T follicular helper cell (primary cell): ENCODE measurements at places on chromosomes 11 and 22.

- no peak for DNase-seq
These were observed 33.2 kb downstream of the ANKK1 start for GRCh38 chr11:113420808-113421207.

- no peak for DNase-seq
These were observed 12.4 kb upstream of the MAPK11 start for GRCh38 chr22:50282361-50283155.

- DNase-seq: no peak
These were observed 31.1 kb downstream of the ZC3H7B start for GRCh38 chr22:41332217-41332939.

DNA sequence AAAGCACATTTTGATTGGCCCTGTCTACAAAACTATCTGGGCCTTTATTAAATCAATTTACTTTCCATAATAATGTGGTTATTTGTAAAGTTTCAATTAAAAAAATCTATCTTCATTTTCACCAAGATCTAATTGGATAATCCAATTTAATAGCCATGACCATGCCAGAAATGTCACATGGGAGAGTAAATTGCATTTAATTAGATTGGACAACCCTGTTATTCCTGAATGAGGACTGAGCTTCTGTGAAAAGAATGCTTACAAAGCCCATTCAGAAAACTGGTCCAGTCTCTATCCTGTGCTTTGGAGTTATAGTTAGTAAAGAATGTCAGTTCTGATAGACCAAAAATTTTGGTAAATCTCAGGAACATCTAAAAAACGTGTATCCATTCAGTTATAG, 541.9 kb upstream of the ANO5 start:
- no peak for DNase-seq

- DNase-seq: no peak
These were observed 14.9 kb downstream of the HEPHL1 start for GRCh38 chr11:94036096-94036495.

- DNase-seq: no peak
These were observed 50.7 kb upstream of the SPATA19 start for GRCh38 chr11:133896028-133896427.

GRCh38 chr22:40982482-40983385, 31.6 kb downstream of the RBX1 start:
- no peak for DNase-seq

DNA sequence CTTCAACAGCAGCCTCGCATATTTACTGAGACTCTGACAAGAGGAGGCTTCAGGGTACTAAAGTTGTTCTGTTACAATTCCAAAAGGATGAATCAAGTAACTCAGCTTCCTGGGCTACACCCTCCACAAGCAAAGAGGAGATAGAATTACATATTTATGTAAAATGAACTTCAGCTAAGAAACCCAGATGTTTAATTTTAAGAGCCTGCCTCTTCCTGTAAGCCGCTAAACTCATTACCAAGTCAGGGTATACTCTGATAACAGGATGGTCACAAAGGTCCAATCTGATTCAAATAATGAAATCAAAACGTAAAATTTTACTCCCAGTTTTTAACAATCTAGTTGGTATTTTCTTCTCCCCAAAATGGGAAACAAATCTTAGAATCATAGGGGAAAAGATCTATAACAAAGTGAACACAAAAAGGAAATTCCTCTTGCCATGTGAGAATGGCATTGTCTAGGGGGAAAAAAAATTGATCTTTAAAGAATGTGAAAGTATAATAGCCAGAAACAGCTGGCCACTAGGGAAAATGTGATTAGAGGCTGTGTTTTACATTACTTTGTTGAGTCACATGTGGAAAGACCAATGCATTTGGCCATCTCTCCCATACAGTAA, 30.9 kb downstream of the CHEK2 start:
- DNase-seq: no peak

DNA sequence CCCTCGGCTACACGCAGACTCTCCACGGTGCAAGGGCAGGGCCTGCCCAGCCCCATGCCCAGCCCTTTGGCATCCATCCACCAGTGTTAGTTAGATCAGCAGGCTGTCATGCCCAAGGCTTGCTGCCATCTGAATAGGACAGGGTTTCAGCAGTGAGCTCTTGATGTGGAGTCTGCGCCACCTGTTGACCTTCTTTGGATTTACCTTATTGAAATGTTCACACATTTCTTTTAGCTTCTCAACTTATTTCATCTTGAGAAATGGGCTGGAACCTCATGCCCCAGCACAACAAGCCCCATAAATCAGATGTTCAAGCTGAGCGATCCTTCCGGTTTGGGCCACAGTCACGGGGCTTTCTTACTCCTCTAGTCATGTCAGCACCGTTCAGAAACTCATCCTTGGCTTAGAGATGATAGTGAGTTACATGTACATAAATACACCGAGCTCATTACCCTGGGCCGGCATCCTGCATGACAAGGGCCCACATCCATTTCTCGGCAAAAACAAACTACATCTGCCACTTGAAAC, 61.7 kb downstream of the PARVB start:
- DNase-seq: no peak

GRCh38 chr11:9072626-9073176, 18.7 kb downstream of the SCUBE2 start:
- DNase-seq: no peak
